ENCODE measurements at places on chromosomes 7 and 10.

DNA sequence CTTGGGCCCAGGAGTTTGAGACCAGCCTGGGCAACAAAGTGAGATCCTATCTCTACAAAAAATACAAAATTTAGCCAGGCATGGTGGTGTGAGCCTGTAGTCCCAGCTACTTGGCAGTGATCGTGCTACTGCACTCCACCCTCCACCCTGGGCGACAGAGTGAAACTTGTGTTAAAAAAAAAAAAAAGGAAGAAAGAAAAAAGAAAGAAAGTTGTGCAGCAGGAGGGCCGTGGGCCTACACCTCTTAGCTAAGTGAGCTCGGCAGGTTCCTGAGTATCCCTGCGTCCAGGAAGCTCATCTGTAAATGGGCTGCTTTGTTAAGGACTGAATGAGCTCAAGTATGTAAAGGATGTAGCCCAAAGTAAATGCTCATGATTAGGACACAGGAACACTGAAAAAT, 155.0 kb downstream of the RNF216 start:
- no peak for DNase-seq

DNA sequence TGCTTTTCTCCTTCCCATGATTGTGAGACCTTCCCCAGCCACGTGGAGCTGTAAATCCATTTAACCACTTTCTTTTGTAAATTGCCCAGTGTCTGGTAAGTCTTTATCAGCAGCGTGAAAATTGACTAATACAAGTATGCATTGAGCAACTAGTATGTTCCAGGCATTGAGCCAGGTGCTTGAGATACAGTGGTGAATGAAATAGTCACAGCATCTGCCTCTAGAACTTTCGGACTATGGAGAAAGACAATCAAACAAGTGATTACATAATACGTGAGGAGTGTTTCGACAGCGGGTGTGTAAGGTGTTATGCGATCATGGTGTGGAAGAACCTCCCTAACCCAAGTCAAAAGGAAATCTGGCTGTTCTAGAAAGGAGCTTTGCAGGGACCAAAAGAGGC, 21.6 kb upstream of the NUP205 start:
- no peak for DNase-seq

DNA sequence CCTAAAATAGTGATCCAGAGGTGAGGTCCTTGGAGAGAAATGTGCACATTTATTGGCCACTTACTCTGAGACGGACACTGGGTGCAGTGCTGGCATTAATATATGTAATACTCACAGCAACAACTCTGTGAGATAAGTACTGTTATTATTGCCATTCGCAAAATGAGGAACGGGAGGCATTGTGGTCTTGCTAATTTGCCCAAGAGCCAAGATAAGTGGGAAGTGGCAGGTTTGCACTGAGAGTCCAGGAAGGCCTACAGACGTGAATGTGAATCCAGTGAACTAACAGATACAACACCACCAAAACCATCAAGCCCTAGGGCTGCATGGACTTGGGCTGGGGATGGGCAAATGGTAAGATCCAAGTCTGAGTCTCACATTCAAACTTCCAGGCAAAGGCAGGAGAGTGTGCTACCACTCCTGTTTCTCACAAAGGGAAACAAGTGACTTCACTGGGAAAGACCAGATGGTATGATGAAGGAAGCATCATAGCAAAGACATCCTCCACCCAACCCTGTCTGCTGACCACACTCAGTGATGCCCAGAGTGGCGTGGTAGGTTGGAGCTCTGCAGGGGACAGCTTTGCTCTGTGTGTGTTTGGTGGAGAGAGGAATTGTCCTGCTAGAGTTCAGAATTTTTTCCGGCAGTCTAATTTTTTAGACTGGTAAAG, 19.2 kb downstream of the TMEM273 start:
- no peak for DNase-seq

- DNase-seq: no peak
Observed at GRCh38 chr7:21636694-21637093, 93.9 kb downstream of the DNAH11 start.

GRCh38 chr7:42645906-42646305, 266.0 kb downstream of the C7orf25 start:
- no peak for DNase-seq

GRCh38 chr7:157347217-157347904, 10.6 kb downstream of the DNAJB6 start:
- DNase-seq: no peak

DNA sequence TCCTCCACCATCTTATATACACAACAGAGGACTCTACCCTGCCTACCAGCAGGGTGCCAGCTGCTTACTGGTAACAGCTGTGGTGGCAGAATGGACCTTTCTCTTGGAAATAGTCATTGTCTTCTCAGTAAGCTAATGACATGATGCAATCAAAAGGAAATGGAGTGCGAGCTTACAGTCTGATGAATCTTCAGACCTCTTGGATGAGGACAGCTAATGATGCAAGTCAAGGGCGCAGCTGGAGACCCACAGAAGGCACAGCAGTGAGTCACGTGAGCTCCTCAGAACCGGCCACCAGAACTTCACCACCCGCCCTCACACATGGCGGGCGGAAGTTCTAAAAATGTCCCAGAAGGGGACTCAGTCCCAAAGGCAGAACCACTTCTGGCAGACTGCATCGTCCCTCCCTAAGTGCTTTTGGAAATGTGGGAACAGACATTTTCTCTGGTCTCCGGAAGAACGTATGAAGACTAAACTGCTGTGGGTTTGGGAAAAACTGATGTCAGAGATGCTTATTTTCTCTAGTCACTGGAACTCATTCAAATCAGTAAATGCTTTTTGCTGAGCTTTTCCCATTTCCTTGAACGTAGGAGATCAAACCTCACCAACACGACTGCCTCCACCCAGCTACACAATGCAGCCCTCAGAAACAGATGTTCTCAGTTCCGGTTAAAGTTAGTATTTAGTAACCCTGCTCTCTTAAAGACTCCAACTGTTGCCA, 96.4 kb downstream of the FAS start:
- no peak for DNase-seq

DNA sequence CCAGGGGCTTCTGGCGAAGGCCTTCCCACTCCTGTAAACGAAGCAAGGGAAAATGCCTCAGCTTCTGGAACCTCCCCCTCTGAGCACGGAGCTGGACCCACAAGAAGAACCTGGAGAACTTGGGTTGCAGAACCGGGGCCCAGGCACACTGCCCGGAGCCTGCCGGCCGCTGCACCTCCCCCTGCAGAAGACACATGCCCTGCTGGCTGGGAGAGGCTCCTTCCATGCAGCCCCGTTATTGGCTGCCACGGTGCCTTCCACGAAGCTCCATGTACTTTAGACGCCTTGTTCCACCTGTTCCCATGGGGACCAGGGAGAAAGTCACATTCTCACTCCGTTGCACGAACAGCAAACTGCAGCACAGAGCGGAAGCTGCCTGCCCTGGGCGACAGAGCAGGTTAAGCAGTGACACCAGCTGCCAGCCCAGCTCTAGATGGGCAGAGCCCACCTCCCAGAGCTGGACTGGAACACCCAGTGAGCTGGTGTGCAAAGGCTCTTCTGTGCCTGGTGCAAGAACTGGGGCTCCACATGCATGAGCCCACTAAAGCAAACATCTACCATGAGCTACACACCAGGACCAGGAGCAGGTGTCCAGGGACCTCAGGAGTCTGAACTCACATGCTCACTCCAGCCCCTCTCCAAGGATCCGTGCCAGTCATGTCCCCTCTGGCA, 70.1 kb downstream of the TNS3 start:
- DNase-seq: no peak

DNA sequence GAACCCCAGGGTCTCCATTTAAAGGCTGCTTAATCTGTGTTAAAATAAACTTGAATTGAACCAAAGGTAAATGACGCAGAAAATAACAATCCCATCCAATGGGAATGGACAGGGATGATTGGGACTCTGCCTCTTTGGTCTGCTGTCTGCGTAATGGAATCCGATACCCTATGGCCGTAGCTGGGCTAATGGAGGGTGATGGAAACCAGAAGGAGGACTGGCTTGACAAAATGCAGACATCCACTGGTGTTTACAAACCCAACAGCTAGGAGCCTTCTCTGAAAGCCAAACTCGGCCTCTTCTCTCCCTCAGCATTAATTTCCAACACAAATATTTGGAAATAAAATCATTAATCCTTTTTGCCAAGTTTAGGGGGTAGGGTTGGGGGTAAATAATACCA, 162.2 kb upstream of the CHST15 start:
- DNase-seq: no peak
